ENCODE measurements at places on chromosomes 2 and 18. TPM values are rescaled to one million over a fixed set of nuclear protein-coding genes. Genes with fewer than 3 reads are reported as not detected.

DNA sequence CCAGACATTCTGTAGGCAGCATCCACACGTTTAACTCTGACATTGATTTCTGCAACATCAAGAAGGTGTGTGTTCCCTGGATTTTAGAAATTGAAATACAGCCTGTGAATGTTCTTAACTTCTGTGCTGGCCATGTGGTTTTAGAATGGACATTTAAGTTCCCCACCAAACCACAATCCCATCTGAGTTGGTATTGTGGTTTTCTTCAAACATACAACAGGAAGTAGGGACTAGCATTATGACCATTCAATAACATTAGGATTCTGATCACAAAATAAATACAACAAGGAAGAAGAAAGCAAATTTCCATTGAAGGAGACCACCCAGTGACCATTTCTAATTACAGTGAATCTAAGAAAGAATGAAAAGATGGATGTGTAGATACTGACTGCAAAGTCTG, 51.2 kb downstream of the MAP3K20 start:
- H3K36me3 ChIP-seq = no peaks in the 10 kb centered on the region
- peaks cover 64% of the 10 kb centered on the region for H3K4me1 ChIP-seq
- no peak overlapping the region for H3K27ac ChIP-seq
- H3K27me3 ChIP-seq = no peaks in the 10 kb centered on the region
- H3K4me3 ChIP-seq = no peak overlapping the region

- no peak overlapping the region for H3K4me3 ChIP-seq
- H3K27me3 ChIP-seq = no peaks in the 10 kb centered on the region
- H3K4me1 ChIP-seq = no peaks in the 10 kb centered on the region
- no peak overlapping the region for H3K27ac ChIP-seq
- no peaks in the 10 kb centered on the region for H3K36me3 ChIP-seq
- no peak for DNase-seq
Measured at GRCh38 chr2:124804014-124804940, 779.2 kb downstream of the CNTNAP5 start.

DNA sequence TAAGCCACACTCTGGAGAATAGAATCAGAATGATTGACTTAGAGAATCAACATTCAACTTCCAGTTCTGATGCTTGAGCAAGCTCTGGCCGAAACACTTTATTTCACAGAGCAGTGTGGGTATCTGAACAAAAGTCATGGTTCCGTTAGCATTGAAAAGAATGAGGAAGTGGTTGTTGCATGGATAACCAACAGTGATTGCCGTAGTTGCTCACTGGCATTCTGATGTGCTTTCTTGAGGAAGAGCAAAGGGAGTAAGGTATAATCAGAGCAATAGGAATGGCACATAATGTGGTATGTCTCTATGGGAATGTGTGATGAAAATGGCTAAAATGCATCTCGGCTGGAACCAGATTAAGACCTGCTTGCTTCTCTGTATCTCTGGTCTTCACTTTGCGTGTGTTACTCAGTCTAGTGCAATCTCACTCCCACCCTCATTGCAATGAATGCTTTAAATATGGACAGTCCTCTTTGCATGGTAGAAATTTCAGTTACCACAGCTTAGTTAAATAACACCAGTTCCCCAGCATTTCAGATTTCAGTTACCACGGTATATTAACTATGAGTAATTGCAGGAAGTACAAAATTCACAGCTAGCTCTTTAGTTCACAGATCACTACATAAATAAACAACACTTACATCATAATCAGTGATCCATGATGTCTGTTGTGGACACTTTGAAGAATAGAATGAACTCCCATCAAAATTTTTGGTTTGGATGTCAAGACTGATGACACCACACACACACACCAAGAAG, 7.8 kb upstream of the RAB12 start:
- H3K27ac ChIP-seq = no peak overlapping the region
- H3K4me3 ChIP-seq = no peak overlapping the region
- no peak for DNase-seq
- H3K27me3 ChIP-seq = no peaks in the 10 kb centered on the region
- H3K36me3 ChIP-seq = no peaks in the 10 kb centered on the region
- H3K4me1 ChIP-seq = no peaks in the 10 kb centered on the region

- no peak overlapping the region for H3K27ac ChIP-seq
- no peak for DNase-seq
- no peak overlapping the region for H3K4me3 ChIP-seq
- H3K36me3 ChIP-seq = peaks cover 17% of the 10 kb centered on the region
- peaks cover 5% of the 10 kb centered on the region for H3K4me1 ChIP-seq
Measured at GRCh38 chr2:157777427-157777826, 98.7 kb downstream of the ACVR1 start.

DNA sequence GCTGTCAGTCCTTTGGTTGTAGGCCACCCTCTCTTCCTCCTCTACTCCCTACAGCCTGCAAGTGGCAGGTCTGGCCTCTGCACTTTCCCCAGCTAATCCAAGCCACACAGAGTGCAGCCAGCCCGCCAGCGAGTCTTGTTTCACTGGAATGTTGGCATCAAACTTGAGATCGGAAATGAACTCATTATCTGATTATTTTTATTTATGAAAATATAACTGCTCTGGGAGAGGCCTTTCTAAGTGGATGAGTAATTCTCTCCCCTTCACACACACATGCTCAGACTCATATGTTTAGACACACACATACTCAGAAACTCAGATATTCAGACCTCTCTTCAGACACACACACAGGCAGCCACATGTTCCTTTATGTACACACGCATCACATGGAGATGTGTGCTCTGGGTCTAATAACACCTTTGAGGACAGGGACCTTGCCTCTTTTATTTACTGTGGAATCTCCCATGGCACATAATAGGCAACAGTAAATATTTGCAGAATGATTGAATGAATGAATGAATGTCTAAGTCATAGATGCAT, 151.3 kb downstream of the ZFP36L2 start:
- no peaks in the 10 kb centered on the region for H3K27me3 ChIP-seq
- H3K4me3 ChIP-seq = no peak overlapping the region
- peak overlapping the region; percentile 95 for H3K27ac ChIP-seq
- H3K36me3 ChIP-seq = no peaks in the 10 kb centered on the region
- peaks cover 52% of the 10 kb centered on the region for H3K4me1 ChIP-seq
- DNase-seq = peak; percentile 76

Gene OTOS
- not detected for total RNA-seq

Gene TGFA
- total RNA-seq = 0.28 TPM

Gene SLC30A3
- 15.4 TPM for total RNA-seq

All from heart right ventricle (tissue), 16 donors.